ENCODE measurements at places on chromosomes 2 and 18.

- DNase-seq, result no peak
Measured at GRCh38 chr2:46246790-46247189, 50.4 kb upstream of the EPAS1 start.

DNA sequence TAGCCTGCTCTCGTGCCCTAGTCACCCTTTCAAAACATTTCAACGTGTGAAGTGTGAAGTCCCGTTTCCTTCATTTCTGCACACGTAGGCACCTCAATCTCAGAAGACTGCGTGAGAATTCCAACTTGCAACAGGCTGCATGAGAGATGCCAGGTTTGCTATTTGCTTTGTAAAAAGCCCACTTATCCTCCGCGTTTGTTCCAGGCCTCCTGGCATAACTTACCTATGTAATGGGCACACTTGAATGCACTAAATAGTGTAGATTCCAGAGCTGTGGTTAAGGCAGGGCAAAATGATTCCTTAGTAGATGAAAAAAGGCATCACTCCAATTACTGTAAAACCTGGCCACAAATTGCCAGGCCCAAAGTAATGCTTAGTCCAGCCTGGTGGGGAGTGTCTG lies 179.6 kb downstream of the INO80D start:
- DNase-seq, result no peak

GRCh38 chr2:129165006-129165405 lies 814.5 kb upstream of the RAB6C start:
- no peak for DNase-seq

DNA sequence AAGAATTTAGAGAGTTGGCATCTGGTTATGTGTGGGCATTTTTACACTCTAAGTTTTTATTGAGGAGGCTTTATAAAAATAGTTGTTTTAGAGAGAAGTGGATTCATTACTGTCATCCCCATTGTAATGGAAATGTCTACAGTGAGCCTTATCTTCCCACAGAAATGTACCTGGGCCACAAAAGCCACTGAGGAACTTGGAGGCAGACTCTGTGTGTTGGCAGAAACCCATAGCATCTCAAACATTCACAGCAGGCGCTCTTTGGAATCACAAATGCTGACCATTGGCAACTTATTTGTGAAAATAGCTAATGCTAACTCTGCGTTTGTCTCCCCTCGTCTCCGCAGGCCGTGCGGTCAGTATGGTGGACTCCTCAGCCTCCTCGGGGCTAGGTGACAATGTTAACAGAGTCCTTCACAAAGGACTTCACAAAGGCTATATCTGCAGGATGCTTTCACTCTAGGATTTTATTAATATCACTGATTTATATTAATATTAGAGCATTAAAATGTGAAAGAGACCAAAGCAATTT lies 689.1 kb upstream of the POU3F3 start:
- no peak for DNase-seq

DNA sequence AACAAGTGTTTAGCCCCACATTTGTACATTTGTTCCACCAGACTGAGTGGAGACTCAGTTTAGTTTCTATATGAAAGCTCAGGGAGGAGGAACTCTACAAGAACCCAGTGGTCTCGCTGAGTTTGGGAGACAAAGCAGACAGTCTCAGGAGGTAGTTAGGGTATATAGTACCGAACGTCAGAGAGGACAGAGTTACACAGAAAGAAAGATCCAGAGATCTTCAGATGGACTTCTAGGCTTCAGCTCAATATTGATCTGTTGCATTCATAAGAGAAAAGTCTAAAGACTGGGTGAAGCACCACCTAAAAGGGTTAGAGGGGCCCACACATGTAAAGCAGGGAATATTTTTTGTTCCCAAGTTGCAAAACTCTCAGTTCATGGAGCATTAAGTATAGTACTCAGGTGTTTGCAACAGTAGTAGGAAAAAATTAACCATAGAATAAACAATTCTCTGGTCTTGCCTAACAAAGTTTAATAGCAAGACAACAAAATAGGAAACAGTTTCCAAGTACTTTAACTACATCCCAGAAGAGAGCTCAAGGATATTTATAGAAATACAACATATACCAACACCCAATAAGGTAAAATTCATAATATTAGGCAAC lies 4.2 kb downstream of the TFPI start:
- DNase-seq, result no peak

- DNase-seq, result no peak
Measured at GRCh38 chr2:185318271-185318724, 420.3 kb upstream of the FSIP2 start.

- no peak for DNase-seq
Measured at GRCh38 chr2:1060987-1061386, 110.3 kb downstream of the SNTG2 start.

GRCh38 chr2:176418768-176419167 lies 149.5 kb downstream of the MTX2 start:
- no peak for DNase-seq
